Thoracic aorta (tissue), 2 donors: ENCODE measurements at places on chromosomes 7 and 10.

GRCh38 chr10:117518246-117518645 is 24.3 kb upstream of the EMX2 start:
- DNase-seq = no peak
- no peaks in the 10 kb centered on the region for H3K36me3 ChIP-seq
- H3K27ac ChIP-seq = no peak overlapping the region
- H3K27me3 ChIP-seq = no peaks in the 10 kb centered on the region
- no peaks in the 10 kb centered on the region for H3K4me1 ChIP-seq

GRCh38 chr10:123786306-123786705 is 105.3 kb downstream of the CPXM2 start:
- H3K4me1 ChIP-seq = no peaks in the 10 kb centered on the region
- peaks cover 17% of the 10 kb centered on the region for H3K36me3 ChIP-seq
- no peak for DNase-seq
- H3K27me3 ChIP-seq = no peaks in the 10 kb centered on the region
- no peak overlapping the region for H3K27ac ChIP-seq

DNA sequence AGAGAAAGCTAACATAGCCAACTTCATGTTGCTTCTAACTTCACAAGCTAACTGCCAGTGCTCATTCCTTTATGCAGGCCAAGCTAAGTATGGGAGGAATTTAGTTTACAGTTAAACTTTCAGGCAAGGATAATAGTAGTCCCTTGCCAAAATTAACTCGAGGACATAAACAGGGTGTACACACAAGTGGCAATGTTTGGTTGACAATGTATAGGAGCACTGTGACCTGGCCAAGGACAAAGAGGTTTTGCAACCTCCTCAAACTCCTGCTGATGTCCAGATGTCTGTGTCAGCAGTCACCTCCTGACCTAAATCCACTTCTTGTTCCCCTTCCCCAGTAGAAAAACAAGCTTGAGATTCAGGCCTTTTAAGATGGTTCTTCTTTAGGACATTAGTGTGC is 494.6 kb upstream of the KLF6 start:
- H3K4me3 ChIP-seq = no peak overlapping the region
- peak overlapping the region; percentile 92 for H3K27ac ChIP-seq
- peaks cover 60% of the 10 kb centered on the region for H3K4me1 ChIP-seq
- H3K27me3 ChIP-seq = no peaks in the 10 kb centered on the region
- no peak for DNase-seq
- no peaks in the 10 kb centered on the region for H3K36me3 ChIP-seq

- no peaks in the 10 kb centered on the region for H3K36me3 ChIP-seq
- no peak overlapping the region for H3K4me3 ChIP-seq
- no peak for DNase-seq
- no peaks in the 10 kb centered on the region for H3K4me1 ChIP-seq
- H3K27me3 ChIP-seq = no peaks in the 10 kb centered on the region
Measured at GRCh38 chr10:120400601-120401000, 56.4 kb upstream of the PLPP4 start.

GRCh38 chr7:101113836-101114235 is 13.1 kb upstream of the SERPINE1 start:
- H3K27me3 ChIP-seq = no peaks in the 10 kb centered on the region
- H3K4me3 ChIP-seq = no peak overlapping the region
- no peaks in the 10 kb centered on the region for H3K36me3 ChIP-seq
- DNase-seq = no peak
- peak overlapping the region; percentile 42 for H3K27ac ChIP-seq

DNA sequence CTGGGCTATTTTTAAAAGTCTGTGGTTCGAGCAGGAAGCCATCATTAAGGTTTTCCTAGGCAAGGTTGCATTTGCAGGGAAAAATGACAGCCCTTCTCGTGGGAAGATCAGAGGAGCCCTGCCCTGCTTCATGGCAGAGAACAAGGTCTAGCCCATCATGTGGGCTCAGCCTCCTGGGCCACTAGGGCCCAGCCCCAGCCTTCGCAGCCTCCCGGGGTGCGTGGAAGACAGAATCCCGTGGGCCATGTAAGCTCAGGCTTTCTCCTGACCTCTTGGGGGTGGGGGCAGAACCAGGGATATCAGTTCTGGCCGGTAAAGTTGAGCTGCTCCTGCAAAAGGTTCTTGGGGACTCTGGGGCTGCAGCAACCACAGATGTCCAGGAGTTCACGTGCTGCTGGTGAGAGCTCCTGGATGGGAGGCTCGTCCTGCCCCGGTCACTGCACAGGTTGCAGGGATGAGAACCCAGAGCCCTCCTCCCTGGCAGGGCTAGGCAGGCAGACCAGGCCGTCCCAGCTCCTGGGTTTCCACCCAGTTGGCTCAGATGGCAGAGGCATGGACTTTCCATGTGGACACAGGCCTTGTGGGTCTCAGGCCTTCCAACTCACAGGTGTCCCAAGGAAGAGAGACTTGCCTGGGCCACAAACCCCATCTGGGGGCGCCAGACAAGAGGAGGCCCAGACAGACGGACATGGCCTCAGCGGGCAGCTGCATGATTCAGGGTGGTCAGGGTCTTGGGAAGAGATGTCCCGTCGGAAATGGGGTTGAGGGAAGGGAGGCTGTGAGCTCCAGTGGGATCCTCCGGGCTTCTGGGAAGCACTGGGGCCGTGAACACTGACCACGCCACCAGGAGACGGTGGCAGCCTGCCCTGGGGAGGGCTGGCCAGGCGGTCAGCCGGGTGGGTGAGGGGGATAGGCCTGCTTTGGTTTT is 126.2 kb downstream of the NEURL1 start:
- peak overlapping the region; percentile 71 for H3K27ac ChIP-seq
- H3K4me1 ChIP-seq = peaks cover 38% of the 10 kb centered on the region
- no peak overlapping the region for H3K4me3 ChIP-seq
- DNase-seq = no peak
- peaks cover 21% of the 10 kb centered on the region for H3K36me3 ChIP-seq

DNA sequence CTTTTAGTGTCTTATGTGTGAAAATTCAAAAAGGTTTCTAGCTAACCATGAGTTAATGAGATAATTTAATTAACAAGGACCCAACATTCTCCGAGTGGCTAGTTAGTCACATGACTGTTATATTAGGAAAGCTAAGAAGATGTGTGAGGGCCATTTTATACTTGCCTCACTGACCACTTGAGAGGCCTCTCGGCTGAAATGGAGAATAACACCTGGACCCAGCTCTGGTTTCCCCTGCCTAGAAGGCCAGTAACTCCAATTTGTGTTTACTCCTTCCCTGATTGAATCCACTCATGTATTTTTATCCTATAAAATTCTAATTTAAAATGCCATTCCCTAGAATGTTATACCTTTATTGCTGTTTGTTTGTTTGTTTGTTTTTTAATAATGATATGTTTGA is 1091.2 kb downstream of the KCNMA1 start:
- no peaks in the 10 kb centered on the region for H3K36me3 ChIP-seq
- no peak for DNase-seq
- no peak overlapping the region for H3K27ac ChIP-seq
- peaks cover 16% of the 10 kb centered on the region for H3K4me1 ChIP-seq

DNA sequence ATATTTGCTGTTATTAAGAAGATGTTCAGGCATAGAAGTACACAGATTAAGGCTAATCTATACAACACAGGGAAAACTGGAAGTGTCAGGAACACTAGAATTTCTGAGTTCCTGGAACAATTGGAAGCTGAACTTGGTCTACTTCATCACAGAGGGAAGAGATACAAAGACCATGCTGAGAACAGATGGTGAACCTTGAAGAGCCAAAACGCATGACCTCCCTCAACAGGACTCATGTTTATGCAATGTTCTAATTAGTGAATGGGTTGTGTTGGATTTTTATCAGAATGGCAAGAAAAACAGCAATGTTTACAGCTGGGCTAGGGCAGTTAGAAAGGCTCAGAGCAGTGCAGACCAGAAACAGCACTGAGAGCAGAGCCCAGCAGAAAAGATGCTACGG is 94.9 kb downstream of the SFMBT2 start:
- DNase-seq = no peak
- H3K4me1 ChIP-seq = peaks cover 12% of the 10 kb centered on the region
- H3K27ac ChIP-seq = no peak overlapping the region
- no peaks in the 10 kb centered on the region for H3K27me3 ChIP-seq
- no peaks in the 10 kb centered on the region for H3K36me3 ChIP-seq

GRCh38 chr7:76364198-76364584 is 5.4 kb upstream of the YWHAG start:
- H3K36me3 ChIP-seq = no peaks in the 10 kb centered on the region
- H3K27ac ChIP-seq = peak overlapping the region; percentile 87
- no peak for DNase-seq

DNA sequence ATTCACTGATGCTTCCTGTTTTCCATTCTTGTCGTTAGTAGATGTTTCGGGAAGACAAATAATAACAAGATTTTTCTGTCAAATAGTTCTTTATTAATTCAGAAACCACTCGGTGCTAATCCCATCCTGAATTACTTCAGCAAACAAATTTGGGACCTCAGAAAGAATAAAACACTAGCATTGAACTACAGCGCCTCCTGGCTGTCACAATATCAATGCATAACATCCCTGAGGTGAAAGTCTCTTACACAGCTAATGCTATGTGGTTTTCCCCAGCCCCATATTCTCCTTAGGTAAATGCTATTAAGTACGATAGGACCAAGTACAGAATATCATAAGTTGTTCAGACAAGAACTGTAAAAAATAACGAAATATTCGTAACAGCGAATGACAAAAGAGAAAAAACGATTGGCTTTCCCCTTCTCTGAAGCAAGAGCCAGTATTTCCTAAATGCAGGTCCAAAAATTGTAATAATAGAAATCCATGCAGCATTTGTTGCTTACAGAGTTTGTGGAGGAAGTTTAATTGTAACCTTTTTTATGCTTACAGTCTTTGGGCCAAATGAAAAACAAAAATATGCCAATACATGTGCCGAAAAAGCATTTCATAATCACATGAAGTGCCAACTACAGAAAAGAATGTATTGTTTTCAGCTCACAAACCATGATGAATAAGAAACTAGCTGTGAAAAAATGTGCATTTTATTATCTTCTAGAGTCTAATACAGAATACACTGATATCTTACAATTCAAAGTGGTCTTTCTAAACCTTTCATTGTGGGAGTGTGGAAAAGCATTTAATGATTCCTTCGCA is 47.3 kb downstream of the MYPN start:
- H3K4me1 ChIP-seq = peaks cover 13% of the 10 kb centered on the region
- no peak overlapping the region for H3K4me3 ChIP-seq
- H3K36me3 ChIP-seq = no peaks in the 10 kb centered on the region

- no peaks in the 10 kb centered on the region for H3K27me3 ChIP-seq
- peak overlapping the region; percentile 76 for H3K27ac ChIP-seq
- peaks cover 19% of the 10 kb centered on the region for H3K4me1 ChIP-seq
- peak overlapping the region; percentile 73 for H3K4me3 ChIP-seq
Measured at GRCh38 chr7:75640201-75640600, 98.5 kb downstream of the HIP1 start.

- no peak overlapping the region for H3K27ac ChIP-seq
- no peak for DNase-seq
- H3K4me1 ChIP-seq = no peaks in the 10 kb centered on the region
- no peak overlapping the region for H3K4me3 ChIP-seq
Measured at GRCh38 chr7:80844916-80845315, 73.9 kb downstream of the SEMA3C start.

GRCh38 chr7:123749537-123749857 is 694 bp upstream of the WASL start:
- H3K36me3 ChIP-seq = no peaks in the 10 kb centered on the region
- peak overlapping the region; percentile 98 for H3K27ac ChIP-seq
- H3K4me3 ChIP-seq = peak overlapping the region; percentile 95
- no peak for DNase-seq

- no peaks in the 10 kb centered on the region for H3K27me3 ChIP-seq
- DNase-seq = no peak
- no peak overlapping the region for H3K27ac ChIP-seq
- H3K4me3 ChIP-seq = no peak overlapping the region
Measured at GRCh38 chr10:132460691-132461090, 63.7 kb downstream of the PWWP2B start.

DNA sequence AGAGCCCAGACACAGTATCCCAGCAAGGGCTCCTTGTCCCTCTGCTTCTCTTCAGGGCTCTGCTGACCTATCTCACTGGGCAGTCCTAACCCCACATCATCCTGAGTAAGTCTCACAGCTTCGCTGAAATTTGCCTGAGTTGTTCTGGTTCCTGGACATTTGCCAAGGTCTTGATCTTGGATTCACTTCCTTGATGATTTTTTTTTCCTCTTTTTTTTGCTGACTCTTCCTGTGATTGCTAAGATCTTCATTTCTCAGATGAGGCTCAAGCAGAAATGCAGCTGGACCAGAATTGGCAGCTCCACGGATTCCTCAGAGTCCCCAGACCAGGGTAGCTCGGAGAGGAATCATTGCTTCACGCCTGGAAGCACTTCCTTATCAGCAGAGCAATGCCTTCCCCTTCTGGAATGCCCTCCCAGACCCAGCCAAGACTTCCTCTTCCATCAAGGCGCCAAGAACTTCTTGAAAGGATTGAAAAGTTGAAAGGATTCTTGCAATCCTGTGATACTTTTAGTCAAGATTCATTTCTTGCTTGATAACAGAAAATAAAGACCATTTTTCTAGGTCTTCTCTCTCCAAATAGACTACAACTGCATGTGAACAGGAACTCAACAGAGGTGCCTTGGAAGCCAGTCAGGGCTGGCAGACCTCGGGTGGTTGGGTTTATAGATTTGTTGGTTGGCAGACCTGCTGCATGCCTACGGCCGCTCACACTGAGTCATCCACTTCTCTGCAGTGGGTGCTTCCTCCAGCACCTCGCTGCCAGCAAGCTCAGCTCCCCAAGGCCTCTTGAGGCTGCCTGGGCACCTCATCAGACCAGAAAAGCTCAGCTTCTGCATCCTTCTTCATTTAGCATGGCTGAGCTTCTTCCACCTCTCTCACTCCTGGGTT is 8.8 kb upstream of the AFAP1L2 start:
- DNase-seq = peak; percentile 18
- H3K27ac ChIP-seq = peak overlapping the region; percentile 63
- peaks cover 8% of the 10 kb centered on the region for H3K4me1 ChIP-seq
- H3K4me3 ChIP-seq = no peak overlapping the region
- no peaks in the 10 kb centered on the region for H3K36me3 ChIP-seq
- H3K27me3 ChIP-seq = no peaks in the 10 kb centered on the region

GRCh38 chr10:119197921-119198320 is 9.4 kb upstream of the GRK5 start:
- H3K4me3 ChIP-seq = no peak overlapping the region
- H3K27ac ChIP-seq = no peak overlapping the region
- H3K36me3 ChIP-seq = no peaks in the 10 kb centered on the region
- no peak for DNase-seq

DNA sequence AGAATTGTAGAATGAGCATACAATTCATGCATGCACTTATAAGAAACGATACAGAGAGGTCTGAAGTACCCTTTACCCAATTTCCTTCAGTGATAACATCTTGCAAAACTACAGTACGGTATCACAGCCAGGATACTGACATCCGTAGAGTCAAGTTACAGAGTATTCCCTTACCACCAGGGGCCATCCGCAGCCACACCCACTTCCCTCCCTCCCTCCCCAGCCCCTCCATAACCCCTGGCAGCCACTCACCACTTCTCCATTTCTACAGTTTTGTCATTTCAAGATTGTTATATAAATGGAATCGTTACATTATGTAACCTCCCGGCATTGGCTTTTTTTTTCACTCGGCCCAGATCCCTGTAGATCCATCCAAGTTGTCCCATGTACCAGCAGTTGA is 113.6 kb upstream of the RET start:
- H3K4me3 ChIP-seq = no peak overlapping the region
- no peak for DNase-seq
- no peaks in the 10 kb centered on the region for H3K27me3 ChIP-seq
- no peaks in the 10 kb centered on the region for H3K36me3 ChIP-seq
- no peak overlapping the region for H3K27ac ChIP-seq
- no peaks in the 10 kb centered on the region for H3K4me1 ChIP-seq

GRCh38 chr7:72020311-72020710 is 391.8 kb downstream of the CALN1 start:
- no peaks in the 10 kb centered on the region for H3K27me3 ChIP-seq
- no peaks in the 10 kb centered on the region for H3K4me1 ChIP-seq
- no peak for DNase-seq
- no peaks in the 10 kb centered on the region for H3K36me3 ChIP-seq
- no peak overlapping the region for H3K27ac ChIP-seq
